Retinal pigment epithelial cell (primary cell): ENCODE measurements at places on chromosomes 11 and 22.

DNA sequence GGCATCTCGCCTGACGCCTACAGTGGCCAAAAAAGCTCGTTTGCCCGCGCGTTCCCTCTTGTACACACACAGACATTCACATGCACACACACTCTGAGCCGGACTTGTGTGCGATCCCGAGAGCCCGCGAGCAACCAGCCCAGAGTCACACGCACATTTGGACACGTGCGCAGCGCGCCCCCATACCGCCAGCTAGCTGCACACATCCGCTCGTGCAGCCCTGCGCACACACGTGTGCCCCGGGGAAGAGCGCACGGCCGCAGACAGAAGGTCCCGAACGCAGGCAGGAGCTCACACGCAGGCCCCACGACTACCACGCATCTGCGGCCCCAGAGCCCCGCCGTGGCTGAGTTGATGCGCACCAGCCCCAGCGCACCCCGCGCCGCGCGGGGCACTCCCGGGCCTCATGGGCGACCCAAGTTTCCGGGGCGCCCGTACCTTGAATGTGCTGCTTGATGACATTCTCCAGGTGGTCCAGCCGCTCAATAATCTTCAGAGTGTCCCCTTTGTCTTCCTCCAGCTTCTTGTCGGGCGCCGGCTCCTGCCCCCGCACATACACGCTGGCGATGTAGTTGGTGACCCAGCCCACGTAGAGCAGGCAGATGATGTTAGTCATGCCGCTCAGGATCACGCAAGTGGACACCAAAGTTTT, 758 bp downstream of the GALNT18 start:
- DNase-seq: no peak

- no peak for DNase-seq
Observed at GRCh38 chr22:43110444-43110926, at the start of gene BIK. TSS of gene BIK (plus strand) at chr22:43110750. CDS start at chr22:43124023, 13,273 bp downstream.

DNA sequence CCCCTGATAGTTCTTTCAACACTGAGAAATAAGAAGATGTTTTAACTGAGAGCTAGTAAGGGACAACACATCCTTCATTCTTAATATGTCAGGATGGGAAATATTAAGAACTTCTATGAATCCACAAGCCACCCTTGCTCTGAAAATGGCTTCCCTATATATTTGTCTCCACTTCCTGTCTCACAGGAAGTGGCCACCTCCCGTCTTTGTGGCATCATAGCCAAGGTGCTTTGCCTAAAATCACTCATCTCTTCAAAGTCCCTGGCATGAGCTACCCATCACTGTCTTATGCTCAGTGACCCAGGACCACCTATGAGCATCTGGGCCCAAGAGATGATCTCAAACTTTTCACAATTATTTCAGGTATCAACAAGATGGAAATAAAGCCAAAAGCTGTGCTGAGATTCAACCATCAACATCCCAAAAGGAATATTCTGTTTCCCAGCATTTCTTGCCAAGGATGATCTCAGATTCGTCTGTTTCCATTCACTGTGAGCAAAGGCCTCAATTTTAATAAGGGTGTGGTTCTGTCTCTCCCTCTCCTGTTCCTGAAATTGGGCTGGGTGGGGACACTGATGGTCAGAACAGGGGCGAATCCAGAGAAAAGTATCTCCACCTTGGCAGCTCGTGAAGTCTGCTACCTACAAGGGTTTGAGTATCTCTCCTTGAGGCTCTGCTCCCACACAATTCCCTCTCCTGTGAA, 493.9 kb downstream of the MN1 start:
- DNase-seq: no peak

DNA sequence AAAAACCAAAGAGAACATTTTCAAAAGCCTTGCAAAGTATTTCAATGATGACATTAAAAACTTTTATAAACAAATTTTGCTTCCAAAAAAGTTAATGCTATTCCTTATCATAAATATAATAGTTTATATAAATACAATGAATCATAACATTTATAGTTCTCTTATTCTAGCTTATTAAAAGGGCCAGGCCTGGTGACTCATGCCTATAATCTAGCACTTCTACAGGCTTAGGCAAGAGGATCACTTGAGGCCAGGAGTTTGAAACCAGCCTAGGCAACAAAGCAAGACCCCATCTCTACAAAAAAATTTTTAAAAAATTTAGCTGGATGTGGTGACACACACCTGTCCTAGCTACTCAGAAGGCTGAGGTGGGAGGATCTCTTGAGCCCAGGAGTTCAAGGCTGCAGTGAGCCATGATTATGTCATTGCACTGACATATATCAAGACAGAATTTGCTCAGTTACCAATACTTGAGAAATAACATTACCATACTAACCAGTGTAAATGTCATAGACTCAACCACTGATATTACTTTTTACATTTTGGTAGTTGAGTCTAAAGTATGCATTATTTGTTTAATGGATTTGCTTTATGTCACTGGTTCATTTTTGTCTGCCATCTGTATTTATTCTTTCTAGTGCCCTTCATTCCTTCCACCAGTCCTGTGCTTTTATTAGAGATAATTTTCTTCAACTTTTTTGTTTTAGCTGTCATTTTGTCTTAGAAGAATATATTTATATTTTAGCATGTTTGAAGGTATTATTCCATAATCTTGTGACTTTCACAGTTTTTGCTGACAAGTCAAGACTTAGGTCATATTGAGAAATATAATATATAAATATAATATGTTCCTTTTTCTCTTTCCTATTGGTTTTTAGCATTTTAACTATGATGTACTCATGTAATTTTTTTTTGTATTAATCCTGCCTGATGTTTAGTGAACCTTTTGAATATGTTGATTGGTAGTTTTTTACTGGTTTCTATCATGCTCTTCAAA, 56.2 kb downstream of the CYP2R1 start:
- no peak for DNase-seq

DNA sequence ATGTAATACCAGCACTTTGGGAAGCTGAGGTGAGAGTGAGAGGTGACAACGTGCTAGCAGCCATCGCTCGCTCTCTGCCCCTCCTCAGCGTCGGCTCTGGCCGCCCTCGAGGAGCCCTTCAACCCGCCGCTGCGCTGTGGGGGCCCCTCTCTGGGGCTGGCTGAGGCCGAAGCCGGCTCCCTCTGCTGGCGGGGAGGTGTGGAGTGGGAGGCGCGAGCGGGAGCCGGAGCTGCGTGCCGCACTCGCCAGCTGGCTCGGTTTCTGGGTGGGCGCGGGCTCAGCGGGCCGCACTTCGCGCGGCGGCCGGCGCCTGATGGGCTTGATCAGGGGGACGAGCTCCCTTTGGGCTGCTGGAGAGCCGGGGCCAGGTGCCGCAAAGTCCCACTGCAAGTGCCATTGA, 98.9 kb upstream of the UBASH3B start:
- DNase-seq: no peak

DNA sequence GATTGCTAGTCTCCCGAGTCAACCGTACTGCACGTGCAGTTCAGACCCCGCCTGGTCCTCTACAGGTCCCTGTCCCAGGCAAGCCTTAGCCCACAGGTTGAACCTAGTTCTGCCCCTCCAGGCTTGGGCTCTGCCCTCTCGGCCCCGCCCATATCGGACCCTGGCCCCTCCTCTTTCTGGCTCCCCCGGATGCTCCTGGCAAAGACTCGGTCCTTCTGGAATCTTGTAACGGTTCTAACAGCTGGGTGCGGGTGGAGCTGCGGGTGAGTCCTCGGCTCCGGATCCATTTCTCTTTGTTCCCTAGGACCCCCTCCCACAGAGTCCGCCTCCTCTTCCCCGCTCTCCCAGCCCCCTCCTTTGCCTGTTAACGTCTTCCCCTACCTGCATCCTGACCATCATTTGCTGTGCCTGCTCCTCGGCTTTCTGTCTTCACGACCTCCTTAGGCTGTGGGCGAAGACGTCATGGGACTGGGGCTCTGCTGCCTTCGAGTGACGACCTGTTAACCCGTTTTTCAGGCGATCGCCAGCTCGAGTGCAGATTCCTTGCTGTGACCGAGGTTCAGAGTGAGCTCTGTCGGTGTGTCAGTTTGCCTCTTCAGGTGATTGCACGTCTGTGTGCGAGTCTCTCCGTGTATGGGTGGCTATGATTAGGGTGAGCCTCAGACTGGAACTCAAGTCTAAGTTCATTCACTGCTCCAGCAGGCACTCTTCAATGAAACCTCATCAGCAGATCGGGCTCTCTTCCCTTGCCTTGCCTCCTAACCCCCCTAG, at the start of gene DNHD1:
TSS of gene DNHD1 (plus strand) at position 212 of the 771 bp plus-strand sequence. CDS start 936 bp downstream, outside the sequence.
- no peak for DNase-seq

- DNase-seq: no peak
Observed at GRCh38 chr11:64360448-64360921, 1.5 kb downstream of the RPS6KA4 start.

DNA sequence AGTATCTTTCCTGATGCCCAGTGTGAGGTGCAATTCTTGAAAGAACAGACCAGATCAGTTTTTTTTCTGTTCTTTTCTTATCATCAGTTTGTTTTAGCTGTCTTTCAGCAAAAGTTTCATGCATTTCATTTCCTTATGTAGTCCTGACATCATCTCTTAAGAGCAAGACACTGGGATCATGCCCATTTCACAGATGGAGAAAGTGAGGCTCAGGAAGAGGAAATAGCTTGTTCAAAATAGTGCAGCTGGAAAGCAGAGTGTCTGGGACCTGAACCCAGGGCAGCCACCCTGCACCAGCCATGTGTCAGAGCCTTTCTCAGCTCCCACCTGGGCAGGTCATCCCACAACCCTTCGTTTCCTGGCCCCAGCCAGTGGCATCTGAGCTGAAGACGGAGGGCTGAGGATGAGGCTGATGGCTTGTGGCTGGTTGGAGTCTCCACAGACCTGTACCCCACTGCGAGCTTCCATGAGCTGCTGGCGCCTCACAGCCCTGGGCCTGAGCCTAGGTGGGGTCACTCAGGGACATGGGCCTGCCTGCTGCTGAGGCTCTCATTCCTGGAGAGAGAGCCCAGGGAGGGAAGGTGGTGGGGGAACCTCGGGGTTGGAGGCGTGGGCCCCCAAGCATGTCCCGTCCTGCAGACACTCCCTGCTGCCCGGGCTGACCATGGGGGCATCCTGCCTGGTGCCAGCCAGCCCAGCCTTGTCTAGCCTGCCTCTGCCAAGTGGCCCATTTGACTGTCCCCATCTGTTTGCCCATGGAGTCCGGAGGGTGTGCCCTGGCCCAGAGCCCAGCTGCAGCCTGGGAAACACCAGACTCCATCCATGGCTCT, 61.8 kb downstream of the SMIM38 start:
- no peak for DNase-seq

DNA sequence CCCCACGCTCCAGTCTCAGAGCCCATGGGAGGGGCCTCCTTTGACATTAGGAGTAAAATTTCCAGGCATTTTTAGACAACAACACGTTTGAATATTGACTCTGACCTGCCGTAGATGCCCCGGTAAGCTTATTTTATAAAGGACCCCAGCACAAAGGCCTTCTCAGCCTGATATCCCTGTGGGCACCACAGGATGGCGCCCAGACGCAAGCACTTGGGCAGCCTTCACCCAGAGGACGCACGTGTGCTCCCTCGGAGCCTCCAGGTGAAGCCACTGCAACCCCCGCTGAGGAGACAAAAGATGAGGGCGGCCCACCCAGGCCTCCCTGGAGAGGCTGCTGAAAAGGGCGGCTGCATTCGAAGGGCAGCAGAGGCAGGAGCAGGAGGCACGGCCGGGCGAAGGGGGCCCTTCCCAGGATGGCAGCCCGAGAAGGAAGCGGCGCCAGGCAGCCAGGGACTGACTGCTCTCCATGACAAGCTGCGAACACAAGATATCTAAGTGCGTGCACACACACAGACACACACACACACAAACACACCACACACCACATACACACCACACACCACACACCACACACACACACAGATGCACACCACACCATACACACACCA, 15.2 kb upstream of the TH start:
- no peak for DNase-seq

- DNase-seq: peak; percentile 56
Observed at GRCh38 chr11:86688398-86689179, 16.2 kb upstream of the ME3 start.

DNA sequence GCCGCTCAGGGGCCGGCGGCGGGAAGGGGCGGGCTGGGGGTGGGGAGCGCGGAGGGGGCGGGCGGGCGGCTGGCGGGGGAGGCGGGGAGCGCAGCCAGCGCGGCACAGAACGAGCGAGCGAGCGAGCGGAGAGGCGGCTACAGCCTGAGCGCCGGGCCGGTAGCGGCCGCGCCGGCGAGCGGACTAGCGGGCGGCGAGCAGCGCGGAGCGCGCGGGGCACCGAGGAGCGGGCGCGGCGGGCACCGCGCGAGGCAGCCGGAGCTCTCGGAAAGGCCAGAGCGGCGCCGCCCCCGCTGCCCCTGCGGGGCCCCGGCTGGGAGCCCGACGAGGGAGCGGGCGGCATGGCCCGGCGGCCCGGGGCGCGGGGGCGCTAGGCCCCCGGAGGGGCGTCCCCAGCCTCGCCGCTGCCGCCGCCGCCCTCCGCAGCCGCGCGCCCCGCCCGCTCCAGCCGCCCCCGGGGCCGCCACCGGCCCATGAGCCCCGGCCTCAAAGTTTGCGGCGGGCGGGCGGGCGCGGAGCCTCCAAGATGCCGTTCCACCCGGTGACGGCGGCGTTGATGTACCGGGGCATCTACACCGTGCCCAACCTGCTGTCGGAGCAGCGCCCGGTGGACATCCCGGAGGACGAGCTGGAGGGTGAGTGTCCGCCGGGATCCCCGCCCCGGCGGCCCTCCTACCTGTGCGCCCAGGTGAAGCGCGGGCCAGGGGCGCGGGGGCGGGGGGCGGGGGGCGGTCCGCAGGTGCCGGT, at the start of gene CABP7:
TSS of gene CABP7 (plus strand) at position 105 of the 747 bp plus-strand sequence. CDS start at position 527, 422 bp downstream.
- DNase-seq: no peak

DNA sequence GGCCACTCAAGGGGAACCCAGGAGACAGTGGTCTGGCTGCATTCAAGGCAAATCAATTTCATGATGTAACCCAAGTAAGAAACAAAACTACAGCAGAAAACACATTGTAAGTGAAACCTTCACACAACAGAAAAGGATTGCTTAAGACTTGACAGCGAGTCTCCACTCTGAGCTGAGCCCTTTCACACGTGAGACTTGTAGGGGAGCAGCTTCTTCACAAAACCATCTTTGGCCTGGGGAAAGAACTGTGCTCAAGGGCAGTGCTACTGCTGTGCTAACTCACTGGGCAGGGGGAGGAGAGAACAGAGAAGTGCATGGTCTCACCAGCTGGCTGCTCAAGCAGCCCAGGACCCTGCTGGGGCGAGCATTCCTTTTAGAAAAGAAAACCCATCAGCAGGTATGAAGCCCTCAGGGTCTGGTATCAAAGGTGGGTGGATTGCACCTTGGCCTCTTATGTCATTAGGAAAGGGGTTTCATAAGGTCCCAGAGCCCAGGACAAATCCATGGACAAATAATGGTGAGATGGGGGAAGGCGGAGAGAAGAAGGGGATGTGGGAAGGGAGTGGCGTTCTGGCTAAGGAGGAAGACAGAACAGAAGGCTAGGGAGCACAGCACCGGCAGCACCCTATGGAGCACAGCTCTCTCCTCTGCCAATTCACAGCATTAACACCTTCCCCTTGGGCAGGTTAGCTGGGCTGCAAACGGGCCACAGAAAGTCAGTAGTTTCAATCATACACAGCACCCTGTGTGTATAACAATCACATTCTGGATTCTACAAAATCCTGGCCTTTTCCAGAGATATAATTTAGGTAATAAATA, 20.6 kb upstream of the RAPSN start:
- DNase-seq: no peak

- DNase-seq: no peak
Observed at GRCh38 chr11:11440144-11440543, 87.1 kb upstream of the CSNK2A3 start.

GRCh38 chr11:94030059-94030458, 8.9 kb downstream of the HEPHL1 start:
- DNase-seq: no peak

- DNase-seq: no peak
Observed at GRCh38 chr11:47915374-47915773, 65.0 kb upstream of the PTPRJ start.

- peak; percentile 94 for DNase-seq
Observed at GRCh38 chr11:13216019-13216710, 61.4 kb upstream of the BMAL1 start.
